ENCODE measurements at places on chromosomes 16 and 17.

- DNase-seq, result no peak
These were observed 54.5 kb upstream of the MRC2 start for GRCh38 chr17:62572888-62573401.

- DNase-seq, result no peak
These were observed 138.9 kb upstream of the CA10 start for GRCh38 chr17:52297230-52298010.

DNA sequence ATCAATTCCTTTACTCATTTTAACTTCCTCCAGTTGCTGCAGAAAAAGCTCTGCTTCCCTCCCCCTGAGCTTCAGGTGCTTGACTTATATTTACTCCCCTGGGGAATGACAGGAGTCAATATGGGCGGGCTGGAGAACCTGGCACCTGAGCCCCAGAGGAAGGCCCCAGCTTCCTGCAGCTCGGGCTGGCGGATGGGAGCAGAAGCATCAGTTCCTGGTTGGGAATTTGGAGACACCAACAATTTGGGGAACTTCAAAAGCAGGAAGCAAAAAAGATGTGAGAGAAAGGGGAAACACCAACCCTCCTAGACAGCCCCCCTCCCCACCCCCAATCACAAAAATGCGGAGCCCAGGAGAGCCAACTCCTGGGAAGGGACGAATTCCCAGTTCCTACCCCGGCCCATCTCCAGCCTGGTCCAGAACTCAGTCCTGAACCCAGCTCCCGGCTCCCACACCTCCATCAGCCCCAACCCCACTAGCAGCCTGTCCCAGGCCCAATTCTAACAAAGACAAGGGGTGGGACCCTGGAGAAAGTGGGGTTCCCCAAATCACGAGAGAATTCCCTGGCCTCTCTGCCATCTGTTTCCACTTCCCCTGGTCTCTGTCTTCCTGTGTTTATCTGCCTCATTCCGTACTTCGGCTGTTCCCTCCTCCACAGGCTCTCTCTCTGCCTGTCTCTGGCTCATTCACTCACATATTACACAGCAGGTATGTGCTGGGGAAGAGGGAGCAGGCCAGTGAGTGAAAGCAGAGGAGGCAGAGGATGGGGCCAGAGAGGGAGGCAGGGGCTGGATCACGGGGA lies 16.2 kb upstream of the ASGR2 start:
- DNase-seq, result no peak

DNA sequence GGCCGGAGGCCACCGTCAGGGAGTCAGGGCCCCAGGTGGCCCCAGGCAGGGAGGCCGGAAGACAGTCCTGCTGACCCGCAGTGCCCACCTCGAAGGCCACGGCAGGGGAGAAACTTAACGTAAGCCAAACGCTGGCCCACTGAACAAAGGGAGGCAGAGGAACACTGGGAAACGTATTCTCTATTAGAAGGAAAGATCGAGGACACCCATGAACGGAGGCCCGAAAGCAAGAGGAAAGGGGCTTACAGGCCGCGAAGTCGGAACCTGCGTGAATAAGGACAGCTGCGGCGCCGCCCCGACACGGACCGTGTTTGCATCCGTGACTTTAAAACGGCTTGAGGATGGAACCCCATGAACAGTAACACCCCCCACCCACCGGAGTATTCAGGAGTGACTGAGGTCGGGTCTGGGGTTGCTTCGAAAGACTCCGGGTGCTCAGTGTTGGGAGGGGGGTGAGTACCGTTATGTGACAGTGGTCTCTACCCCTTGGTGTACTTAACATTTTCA lies 102.4 kb upstream of the METRNL start:
- DNase-seq, result no peak
